Kidney epithelial cell (primary cell): ENCODE measurements at places on chromosomes 2 and 18. TPM values are rescaled to one million over a fixed set of nuclear protein-coding genes. Genes with fewer than 3 reads are reported as not detected.

SMAD2 gene
- 98.2 and 122 TPM in 2 replicates for total RNA-seq

GRCh38 chr18:10511236-10511635 is 14.6 kb upstream of the NAPG start:
- no peak for DNase-seq

DNA sequence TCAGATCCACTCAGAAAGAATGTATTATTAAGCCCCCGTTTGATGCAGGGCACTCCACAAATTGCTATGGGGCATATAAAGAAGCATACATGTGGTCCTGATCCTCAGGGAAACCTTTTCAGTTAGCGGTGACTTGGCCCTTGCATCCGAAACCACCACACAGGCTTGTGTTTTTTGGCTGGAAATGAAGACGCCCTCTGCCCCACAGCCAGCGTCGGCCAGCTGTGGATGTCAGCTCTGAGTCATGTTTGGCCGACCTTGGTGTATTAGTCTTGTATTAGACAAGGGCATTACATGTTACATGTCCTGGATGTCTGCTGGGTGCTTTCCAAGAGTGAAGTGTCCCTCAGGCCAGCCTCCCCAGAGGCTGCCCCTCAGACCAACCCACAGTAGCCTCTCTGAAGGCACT is 107.6 kb upstream of the MAP3K20 start:
- DNase-seq = no peak

GRCh38 chr2:231294571-231295362 is 96.3 kb downstream of the ARMC9 start:
- no peak for DNase-seq

DNA sequence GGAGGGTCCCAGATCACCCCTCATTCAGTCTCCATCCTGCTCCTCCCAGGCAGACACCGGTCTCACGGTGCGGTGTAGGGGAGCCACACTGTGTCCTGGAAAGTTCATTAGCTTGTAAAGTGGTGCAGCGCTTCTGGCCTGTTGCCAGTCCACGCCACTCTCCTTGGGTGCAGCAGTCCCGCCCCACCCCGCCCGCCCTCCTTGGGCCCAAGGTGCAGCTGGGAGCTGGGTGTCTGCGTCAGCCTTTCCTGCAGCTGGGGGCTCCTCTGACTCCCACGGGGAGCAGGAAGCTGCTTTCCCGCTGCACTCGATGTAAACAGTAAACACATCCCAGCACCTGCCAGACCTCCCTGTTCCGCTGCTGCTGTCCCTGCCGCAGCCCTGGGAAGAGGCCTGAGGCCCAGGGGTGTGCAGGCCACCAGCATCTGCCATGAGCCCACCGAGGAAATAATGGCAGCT is 53.8 kb upstream of the ASB18 start:
- no peak for DNase-seq
